ENCODE measurements at places on chromosomes 6 and 20.

DNA sequence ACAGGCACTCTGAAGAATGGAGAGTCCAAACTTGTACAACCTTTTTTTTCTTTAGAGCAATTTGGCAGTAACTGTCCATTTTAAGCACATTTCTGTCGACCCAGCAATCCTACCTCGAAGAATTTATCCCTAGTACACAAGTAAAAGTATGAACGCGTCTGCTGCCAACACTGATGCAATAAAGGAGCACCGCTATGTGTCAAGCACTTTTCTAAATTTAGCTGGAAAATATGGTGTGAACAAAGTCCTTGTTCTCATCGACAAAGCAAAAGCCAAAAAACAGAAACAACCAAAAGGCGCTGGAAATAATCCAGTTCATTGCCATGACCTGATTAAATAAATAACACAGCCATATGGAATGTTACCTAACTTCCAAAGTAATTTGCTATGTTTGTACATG is 1.1 kb downstream of the DPM1 start:
- no peak for DNase-seq

- DNase-seq: no peak
Observed at GRCh38 chr20:26243731-26244130, 547.1 kb upstream of the ZNF337 start.

DNA sequence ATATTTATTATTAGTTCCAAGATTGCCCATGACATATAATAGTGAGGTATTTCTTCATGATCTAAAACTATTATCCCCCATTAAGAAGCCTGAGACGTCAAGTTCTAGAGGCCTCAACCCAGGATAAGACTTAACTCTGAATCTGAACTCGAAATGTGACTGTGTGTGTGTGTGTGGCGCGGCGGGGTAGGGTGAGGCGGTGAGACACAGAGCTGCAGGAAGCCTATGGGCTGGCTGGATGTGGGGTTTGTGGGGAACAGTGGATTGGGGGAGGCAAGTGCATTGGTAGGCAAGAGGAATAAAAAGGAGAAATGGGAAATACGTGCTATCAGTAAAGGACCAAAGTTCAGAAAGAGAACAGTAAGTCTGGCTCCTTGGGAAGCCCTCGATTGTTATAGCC is 66.5 kb upstream of the RNF146 start:
- DNase-seq: no peak

- no peak for DNase-seq
Observed at GRCh38 chr6:47168180-47168579, 126.0 kb upstream of the ADGRF1 start.

DNA sequence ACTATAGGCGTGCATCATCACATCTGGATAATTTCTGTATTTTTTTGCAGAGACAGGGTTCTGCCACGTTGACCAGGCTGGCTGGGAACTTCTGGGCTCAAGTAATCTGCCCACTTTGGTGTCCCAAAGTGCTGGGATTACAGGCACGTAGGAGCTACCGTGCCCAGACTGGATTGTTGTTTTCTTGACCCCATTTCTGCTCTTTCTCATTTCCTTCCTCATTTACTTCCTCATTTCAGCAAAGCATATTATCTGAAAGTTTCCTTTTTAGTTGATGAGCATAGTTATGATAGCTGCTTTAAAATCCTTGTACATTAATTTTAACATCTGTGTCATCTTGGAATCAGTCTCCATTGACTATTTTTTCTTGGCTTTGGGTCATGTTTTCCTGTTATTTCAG is 301.0 kb upstream of the RUNX2 start:
- no peak for DNase-seq

DNA sequence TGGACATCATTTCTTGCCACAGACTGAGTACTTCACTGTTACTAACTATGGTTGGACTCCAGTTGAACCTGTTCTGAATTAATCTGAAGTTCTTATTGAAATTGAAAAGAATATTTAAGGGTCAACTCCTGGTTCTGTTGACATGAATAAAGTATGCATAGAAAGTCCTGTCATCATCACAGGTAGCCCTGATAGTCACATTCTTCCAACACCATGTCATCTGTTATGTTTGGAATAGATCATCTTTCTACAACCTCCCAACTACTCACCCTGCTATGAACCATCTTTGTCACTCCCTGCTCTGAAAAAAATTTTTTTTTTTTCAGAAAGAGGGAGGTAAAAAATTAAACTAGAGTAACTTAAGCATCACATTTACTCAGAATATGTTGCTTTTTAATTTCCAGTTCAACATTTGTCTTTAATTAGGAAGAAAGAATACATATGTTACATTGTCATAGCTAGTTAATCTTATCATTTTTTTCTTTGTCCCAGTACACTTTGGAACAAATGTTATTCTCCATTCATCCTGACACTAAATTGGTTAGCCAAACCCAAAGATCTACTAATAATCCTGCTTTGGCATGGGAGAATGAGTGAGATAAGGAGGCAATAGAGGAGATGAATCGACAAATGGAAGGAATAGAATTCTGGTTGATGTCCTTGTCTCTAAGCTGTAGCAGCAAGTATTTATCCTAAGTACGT is 775.1 kb upstream of the NRSN1 start:
- DNase-seq: no peak

GRCh38 chr6:34897130-34897529 is 8.1 kb downstream of the ANKS1A start:
- DNase-seq: no peak

DNA sequence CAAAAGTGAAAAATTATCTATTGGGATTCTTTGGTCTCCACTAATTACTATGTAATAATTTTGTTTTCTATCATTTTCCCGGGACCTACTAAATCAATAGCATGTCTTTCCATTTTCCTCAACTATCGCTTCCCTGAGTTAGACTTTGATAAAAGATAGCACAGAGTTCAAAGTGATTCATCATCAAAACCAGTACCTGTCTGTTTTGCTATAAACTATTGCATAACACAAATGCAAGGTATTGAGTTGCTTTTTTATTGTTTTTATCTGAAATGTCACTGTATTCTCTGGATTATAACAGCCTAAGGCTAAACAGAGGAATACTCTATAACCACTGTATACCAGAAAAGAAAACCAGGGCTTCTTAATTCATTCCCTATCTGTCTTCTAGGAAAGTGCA is 19.7 kb downstream of the FRK start:
- no peak for DNase-seq

DNA sequence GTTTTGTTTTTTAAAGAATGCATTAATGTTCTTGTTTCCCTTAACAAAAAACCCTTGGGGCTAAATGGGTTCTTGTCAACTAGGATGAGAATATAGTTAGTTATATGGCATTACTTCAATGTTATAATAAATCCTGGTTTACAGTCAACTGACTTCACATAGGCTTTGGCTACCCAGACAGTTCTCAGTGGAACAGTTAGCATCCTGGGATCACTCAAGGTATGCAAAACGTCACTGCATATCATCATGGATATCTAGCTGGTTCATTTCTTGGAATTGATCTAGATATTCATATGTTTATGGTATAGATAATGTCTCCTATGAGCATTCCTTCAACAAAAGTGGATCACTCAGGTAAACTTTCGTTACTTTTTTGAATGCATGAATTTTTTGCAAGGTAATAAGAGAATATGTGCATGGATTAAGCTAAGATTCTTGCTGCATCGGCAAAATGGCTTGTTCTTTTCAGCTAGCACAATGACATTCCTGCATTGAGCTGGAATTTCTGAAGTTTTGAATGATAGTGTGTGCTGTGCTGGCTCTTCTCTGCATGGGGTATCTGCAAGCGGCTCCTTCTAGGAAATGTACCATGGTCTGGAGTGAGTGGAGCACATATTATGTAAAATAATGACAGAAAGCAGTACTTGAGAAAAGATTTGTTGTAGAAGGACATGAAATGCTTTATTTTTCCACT is 138.9 kb downstream of the ADGRG6 start:
- DNase-seq: no peak

DNA sequence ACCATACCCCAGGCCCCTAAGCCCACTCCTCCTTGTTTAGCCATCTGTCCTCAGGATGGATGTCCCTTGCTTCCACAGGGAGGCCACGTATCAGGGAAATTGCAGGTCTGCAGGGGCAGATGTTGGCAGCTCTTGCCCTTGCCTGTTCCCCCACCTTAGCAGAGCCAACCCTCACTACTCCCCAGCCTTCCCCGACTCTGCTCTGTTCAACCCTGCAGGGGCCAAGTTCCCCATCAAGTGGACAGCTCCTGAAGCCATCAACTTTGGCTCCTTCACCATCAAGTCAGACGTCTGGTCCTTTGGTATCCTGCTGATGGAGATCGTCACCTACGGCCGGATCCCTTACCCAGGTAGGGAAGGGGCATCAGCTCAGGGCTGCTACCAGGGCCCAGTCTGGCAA is 10.7 kb upstream of the TM9SF4 start:
- DNase-seq: no peak

DNA sequence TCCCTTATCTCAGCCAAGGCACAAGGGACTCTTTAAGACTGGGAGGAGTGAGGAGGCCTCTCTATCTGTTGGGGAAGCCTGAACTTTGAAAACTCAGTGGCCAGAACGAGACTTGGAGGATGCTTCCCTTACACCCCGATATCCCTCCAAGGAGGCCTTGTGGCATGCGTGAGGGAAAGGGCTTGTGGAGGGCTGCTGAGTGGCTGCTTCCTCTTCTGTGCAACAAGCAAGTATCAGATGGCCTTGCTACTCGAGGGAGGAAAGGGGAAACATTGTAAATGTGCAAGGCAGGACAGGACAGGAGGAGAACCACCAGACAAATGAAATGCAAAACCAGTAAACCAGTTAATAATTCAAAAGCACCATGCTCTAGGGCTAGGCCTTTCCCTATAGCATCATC is 306.5 kb upstream of the MAP3K7 start:
- DNase-seq: no peak

DNA sequence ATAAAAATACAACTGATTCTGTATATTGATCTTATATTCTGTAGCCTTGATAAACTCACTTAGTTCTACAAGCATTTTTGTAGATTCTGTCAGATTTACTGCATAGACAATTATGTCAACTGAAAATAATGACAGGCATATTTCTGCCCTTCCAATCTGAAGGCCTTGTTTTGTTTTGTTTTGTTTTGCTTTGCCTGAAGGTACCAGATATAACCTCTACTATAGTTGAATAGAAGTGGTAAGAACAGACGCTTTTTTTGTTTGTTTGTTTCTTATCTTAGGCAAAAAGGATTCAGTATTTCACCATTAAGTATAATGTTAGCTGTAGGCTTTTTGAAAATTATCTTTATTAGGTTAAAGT is 64.6 kb upstream of the RSPO3 start:
- no peak for DNase-seq

- DNase-seq: no peak
Observed at GRCh38 chr6:22045261-22045912, 251.4 kb downstream of the PRL start.
